Mesenchymal stem cell (in vitro differentiated cells and primary cell): ENCODE measurements at places on chromosomes 1 and 21.

GRCh38 chr1:227730630-227731151 is 4.4 kb downstream of the JMJD4 start:
- H3K36me3 ChIP-seq: peaks cover 35% of the 10 kb centered on the region
- no peak for DNase-seq
- peaks cover 52% of the 10 kb centered on the region for H3K4me1 ChIP-seq
- H3K4me3 ChIP-seq: no peak overlapping the region
- H3K27me3 ChIP-seq: peaks cover 10% of the 10 kb centered on the region
- no peak overlapping the region for H3K27ac ChIP-seq

GRCh38 chr21:19523746-19524145 is 1120.2 kb upstream of the TMPRSS15 start:
- H3K27me3 ChIP-seq: no peaks in the 10 kb centered on the region
- no peaks in the 10 kb centered on the region for H3K4me1 ChIP-seq
- DNase-seq: peak; percentile 44
- no peaks in the 10 kb centered on the region for H3K36me3 ChIP-seq

- H3K4me1 ChIP-seq: peaks cover 42% of the 10 kb centered on the region
- peaks cover 20% of the 10 kb centered on the region for H3K36me3 ChIP-seq
- DNase-seq: no peak
- H3K27me3 ChIP-seq: peaks cover 17% of the 10 kb centered on the region
- no peak overlapping the region for H3K27ac ChIP-seq
These were observed 36.2 kb downstream of the UBE2G2 start for GRCh38 chr21:44765231-44766013.

- H3K4me3 ChIP-seq: no peak overlapping the region
- no peaks in the 10 kb centered on the region for H3K36me3 ChIP-seq
- H3K4me1 ChIP-seq: peaks cover 18% of the 10 kb centered on the region
- no peak overlapping the region for H3K27ac ChIP-seq
- no peaks in the 10 kb centered on the region for H3K27me3 ChIP-seq
These were observed 387.2 kb upstream of the VAMP3 start for GRCh38 chr1:7383671-7384520.

- DNase-seq: no peak
- H3K27me3 ChIP-seq: no peaks in the 10 kb centered on the region
- H3K4me1 ChIP-seq: no peaks in the 10 kb centered on the region
- H3K36me3 ChIP-seq: no peaks in the 10 kb centered on the region
These were observed 191.2 kb downstream of the C1orf94 start for GRCh38 chr1:34367954-34368353.

DNA sequence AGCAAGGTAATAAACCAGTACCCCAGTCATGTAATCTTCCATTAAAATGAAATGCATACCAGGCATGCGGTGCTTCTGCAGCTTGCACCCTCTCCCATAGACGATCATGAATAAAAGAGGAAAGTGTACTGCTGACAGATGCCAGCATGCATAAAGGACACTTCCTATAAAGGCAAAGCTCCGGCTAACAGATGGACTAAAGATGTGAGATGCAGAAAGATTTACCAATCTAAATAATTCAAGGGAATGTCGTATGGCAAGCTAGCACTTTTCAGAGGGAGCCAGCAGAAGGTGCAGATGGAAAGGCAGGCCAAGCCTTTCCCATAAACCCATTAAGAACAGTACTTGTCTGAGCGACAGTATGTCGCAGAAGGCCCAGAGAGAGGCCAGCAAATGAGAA is 542.0 kb downstream of the NUF2 start:
- no peak for DNase-seq
- no peak overlapping the region for H3K27ac ChIP-seq
- no peaks in the 10 kb centered on the region for H3K36me3 ChIP-seq
- no peak overlapping the region for H3K4me3 ChIP-seq
- H3K27me3 ChIP-seq: no peaks in the 10 kb centered on the region
- no peaks in the 10 kb centered on the region for H3K4me1 ChIP-seq

GRCh38 chr1:205961405-205961804 is 18.1 kb upstream of the SLC26A9 start:
- H3K4me3 ChIP-seq: no peak overlapping the region
- no peaks in the 10 kb centered on the region for H3K36me3 ChIP-seq
- H3K27ac ChIP-seq: no peak overlapping the region
- H3K4me1 ChIP-seq: no peaks in the 10 kb centered on the region

DNA sequence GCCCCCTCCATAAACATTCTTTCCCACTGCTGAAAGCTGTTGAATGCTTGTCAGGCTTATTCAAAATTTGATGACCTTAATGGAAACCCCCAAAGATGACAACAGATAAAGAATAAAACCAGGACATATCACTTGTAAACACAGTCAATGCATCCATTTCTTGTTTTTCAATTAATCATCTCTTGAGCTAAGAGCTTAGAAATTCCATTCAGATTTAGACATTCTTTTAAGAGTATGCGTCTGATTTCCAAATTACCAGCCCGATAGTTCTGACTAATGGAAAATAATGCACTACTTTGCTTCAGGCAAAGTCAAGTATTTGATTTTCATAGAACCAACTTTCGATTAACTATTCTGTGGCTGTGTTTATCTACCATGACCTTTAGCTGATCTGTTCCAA is 100.6 kb upstream of the RUNX1 start:
- peak; percentile 52 for DNase-seq
- H3K27me3 ChIP-seq: no peaks in the 10 kb centered on the region

GRCh38 chr1:1083416-1084371 is 9.6 kb upstream of the RNF223 start:
- H3K4me1 ChIP-seq: peaks cover 16% of the 10 kb centered on the region
- no peak for DNase-seq
- H3K27me3 ChIP-seq: peaks cover 10% of the 10 kb centered on the region

DNA sequence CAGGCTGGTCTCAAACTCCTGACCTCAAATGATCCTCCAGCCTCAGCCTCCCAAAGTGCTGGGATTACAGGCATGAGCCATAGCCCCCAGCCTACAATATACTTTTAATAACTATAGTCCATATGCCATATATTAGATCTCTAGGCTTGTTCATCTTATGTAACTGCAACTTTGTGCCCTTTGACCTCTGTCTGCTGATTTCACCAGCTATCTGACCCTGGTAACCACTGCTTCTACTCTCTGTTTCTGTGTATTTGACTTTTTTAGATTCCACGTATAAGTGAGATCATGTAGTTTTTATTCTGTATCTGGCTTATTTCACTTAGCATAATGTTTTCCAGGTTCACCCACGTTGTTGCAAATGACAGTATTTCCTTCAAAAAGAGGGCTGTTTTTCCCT is 25.5 kb downstream of the STUM start:
- no peak overlapping the region for H3K4me3 ChIP-seq
- H3K4me1 ChIP-seq: no peaks in the 10 kb centered on the region
- H3K27me3 ChIP-seq: peaks cover 32% of the 10 kb centered on the region

- no peak for DNase-seq
- H3K4me3 ChIP-seq: no peak overlapping the region
These were observed 81.1 kb upstream of the TSPAN2 start for GRCh38 chr1:115170377-115170776.

DNA sequence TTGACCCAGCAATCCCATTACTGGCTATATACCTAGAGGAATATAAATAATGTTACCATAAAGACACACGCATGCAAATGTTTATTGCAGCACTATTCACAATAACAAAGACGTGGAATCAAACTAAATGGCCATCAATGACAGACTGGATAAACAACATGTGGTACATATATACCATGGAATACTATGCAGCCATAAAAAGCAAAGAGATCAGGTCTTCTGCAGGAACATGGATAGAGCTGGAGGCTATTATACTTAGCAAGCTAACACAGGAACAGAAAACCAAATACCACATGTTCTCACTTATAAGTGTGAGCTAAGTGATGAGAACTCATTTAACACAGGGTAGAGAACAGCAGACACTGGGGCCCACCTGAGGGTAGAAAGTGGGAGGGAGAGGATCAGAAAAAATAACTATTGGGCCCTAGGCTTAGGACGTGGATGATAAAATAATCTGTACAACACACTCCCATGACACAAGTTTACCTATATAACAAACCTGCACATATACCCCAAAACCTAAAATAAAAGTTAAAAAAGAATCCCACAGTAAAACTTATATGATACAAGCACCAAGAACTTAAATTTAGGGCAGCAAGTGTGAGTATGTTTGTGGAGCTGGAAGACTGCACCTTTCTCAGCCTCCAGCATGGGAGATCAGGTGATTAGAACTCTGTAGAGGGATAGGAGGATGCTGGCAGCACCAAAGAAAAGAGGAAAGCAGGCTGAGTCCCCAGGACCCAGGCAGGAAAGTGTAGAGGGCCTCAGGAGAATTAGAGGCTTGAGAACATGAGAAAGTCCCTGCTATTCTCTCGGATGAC is 320.8 kb upstream of the USP24 start:
- no peak overlapping the region for H3K4me3 ChIP-seq
- no peaks in the 10 kb centered on the region for H3K4me1 ChIP-seq
- no peaks in the 10 kb centered on the region for H3K36me3 ChIP-seq
- no peaks in the 10 kb centered on the region for H3K27me3 ChIP-seq

- H3K4me1 ChIP-seq: peaks cover 15% of the 10 kb centered on the region
- peak overlapping the region; percentile 63 for H3K4me3 ChIP-seq
- no peaks in the 10 kb centered on the region for H3K36me3 ChIP-seq
- peak overlapping the region; percentile 100 for H3K27ac ChIP-seq
- no peaks in the 10 kb centered on the region for H3K27me3 ChIP-seq
- no peak for DNase-seq
These were observed 10.8 kb upstream of the ENO1 start for GRCh38 chr1:8889103-8889846.

DNA sequence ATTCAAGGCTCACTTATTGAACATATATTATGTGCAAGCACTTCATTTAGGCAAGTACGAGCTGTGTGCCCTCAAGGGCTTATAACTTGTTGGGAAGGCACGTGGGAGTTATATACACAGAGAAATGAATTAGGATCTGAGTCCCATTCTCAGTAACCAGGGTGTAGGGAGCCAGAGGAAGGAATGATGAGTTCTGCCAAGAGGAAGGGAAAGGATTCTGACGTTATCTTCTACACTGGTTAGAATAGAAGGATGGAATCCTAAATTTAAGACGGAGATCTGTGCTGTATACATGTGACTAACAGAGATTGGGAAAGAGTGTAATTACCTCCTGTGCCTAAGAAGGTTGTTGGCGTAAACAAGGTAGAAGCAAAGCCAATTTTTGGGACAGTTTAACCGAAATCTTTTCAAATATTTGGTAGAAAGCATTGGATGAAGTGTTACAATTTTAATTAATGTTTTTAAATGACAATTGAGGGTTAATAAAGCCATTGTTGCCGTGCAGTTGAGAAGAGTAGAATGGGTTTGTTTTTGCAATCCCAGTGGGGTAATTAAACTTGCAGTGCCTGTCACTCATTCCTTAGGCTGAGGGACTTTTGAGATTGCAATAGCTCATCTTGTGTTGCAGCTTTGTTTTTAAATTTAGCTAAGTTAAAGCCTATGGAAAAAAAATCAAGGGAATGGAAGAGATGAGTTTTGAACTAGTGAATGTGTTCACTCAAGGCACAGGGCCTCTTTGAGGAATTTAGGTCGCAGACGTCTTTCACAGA is 177.2 kb downstream of the NFIA start:
- peaks cover 1% of the 10 kb centered on the region for H3K4me1 ChIP-seq
- H3K36me3 ChIP-seq: no peaks in the 10 kb centered on the region
- H3K27me3 ChIP-seq: no peaks in the 10 kb centered on the region
- no peak for DNase-seq

DNA sequence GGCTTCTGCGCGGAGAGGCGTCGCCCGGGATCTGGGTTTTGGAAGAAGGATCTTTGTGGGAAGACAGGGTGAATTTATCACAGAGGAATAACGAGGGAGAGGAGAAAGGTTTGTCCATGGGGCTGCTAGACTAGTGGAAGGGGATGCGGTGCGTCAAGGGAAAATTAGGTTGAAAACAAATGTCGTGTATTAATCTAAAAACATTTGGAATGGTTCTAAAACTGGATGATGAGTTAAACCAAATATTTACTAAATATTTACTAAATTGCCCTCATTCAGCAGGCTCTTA is 647 bp downstream of the RO60 start:
- H3K36me3 ChIP-seq: no peaks in the 10 kb centered on the region
- peaks cover 4% of the 10 kb centered on the region for H3K4me1 ChIP-seq
- peak overlapping the region; percentile 97 for H3K27ac ChIP-seq
- no peak for DNase-seq
- no peaks in the 10 kb centered on the region for H3K27me3 ChIP-seq
- peak overlapping the region; percentile 86 for H3K4me3 ChIP-seq

DNA sequence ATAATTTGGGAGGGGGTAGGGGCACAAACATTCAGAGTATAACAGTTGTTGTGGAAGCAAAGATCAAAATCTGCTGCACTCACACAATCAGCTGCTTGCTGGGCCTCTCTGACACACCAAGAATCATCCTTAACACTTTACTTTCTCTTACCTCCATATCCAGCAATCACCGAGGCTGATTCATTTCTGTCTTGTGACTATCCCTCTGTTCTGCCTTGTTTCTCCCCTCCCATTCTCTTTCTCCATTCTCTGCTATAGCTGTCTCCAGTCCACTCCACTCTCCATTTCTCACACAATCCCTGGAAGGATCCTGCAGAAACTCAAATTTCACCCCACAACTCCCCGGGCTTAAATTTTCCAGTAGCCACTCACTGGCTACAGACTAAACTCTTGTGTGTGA is 91.8 kb upstream of the NGF start:
- peak; percentile 70 for DNase-seq
- no peak overlapping the region for H3K4me3 ChIP-seq

- H3K36me3 ChIP-seq: peaks cover 40% of the 10 kb centered on the region
- DNase-seq: peak; percentile 73
- no peaks in the 10 kb centered on the region for H3K27me3 ChIP-seq
- H3K27ac ChIP-seq: no peak overlapping the region
- no peaks in the 10 kb centered on the region for H3K4me1 ChIP-seq
These were observed 2.3 kb downstream of the H3-3A start for GRCh38 chr1:226064816-226065248.

GRCh38 chr1:238892612-238893011 is 493.8 kb upstream of the CHRM3 start:
- H3K27ac ChIP-seq: no peak overlapping the region
- peaks cover 2% of the 10 kb centered on the region for H3K4me1 ChIP-seq
- no peak overlapping the region for H3K4me3 ChIP-seq
- no peak for DNase-seq
- H3K27me3 ChIP-seq: no peaks in the 10 kb centered on the region

DNA sequence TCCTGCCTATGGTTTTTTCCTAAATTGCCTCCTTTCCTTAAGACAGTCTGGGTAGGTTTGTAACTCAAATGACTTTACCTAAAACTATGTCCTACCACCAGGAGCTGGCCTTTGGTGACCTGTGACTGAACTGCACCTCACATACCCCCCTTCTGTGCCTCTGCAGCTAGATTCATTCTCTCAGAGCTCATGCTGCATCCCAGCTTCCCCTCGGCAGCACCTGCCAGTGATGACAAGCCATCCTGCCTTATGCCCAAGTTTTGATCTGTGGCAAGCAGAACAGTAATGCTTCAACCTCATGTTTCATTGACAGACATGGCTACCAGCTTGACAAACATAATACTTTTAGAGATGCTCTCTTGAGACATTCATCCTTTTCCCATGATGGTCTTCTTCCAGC is 141.9 kb downstream of the TSEN15 start:
- H3K4me1 ChIP-seq: no peaks in the 10 kb centered on the region
- H3K27me3 ChIP-seq: no peaks in the 10 kb centered on the region
- H3K4me3 ChIP-seq: no peak overlapping the region
- no peaks in the 10 kb centered on the region for H3K36me3 ChIP-seq

- H3K27ac ChIP-seq: no peak overlapping the region
- peaks cover 10% of the 10 kb centered on the region for H3K36me3 ChIP-seq
- H3K4me3 ChIP-seq: no peak overlapping the region
- peak; percentile 42 for DNase-seq
- peaks cover 29% of the 10 kb centered on the region for H3K4me1 ChIP-seq
These were observed 47.6 kb downstream of the ARHGEF16 start for GRCh38 chr1:3501856-3502640.

- no peaks in the 10 kb centered on the region for H3K27me3 ChIP-seq
- no peak overlapping the region for H3K27ac ChIP-seq
- DNase-seq: peak; percentile 32
- no peak overlapping the region for H3K4me3 ChIP-seq
- no peaks in the 10 kb centered on the region for H3K36me3 ChIP-seq
These were observed 849.8 kb downstream of the USP25 start for GRCh38 chr21:16579538-16579937.
